ENCODE measurements at places on chromosomes 12 and 14.

GRCh38 chr12:124502379-124502778 is 65.0 kb downstream of the NCOR2 start:
- DNase-seq, result no peak

- DNase-seq, result no peak
Measured at GRCh38 chr12:109654357-109654756, 59.3 kb upstream of the FAM222A start.

DNA sequence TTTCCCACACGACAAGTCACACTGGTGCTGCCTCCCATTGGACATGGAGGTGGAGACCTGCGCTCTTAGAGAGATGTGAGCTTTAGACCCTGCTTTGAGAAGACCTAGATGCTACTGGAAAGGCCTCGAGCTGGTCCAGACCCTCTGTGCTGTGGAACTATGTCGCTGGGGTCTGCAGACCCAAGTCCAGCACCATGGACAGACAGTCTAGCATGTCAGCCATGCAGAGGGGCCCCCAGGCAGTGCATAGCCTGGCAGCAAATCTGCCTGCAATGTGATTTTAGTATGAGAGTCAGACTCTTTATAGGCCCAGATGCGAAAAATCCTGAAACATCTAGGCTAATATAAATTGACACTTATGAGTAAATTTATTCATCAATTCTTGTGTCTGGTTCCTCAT is 141.5 kb downstream of the NTF3 start:
- no peak for DNase-seq

DNA sequence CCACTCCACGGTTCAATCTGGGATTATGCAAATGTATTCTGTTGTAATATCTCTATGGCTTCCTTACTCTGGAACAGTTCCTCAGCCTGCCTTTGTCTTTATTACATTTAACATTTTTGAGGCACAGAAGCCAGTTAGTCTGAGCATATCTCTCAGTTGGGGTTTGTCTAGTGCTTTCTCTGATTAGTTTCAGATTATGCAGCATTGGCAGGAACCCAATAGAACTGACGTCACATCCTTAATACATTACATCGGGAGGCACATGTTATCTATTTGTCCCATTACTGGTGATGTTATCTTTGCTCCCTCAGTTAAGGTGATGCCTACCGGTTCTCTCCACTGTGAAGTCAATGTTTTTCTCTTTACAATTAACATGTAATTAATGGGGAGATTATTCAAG is 62.4 kb downstream of the PPM1A start:
- DNase-seq, result peak; percentile 59

- no peak for DNase-seq
Measured at GRCh38 chr12:3601461-3602150, 110.6 kb downstream of the PRMT8 start.
